ENCODE measurements at places on chromosomes 7 and 10.

DNA sequence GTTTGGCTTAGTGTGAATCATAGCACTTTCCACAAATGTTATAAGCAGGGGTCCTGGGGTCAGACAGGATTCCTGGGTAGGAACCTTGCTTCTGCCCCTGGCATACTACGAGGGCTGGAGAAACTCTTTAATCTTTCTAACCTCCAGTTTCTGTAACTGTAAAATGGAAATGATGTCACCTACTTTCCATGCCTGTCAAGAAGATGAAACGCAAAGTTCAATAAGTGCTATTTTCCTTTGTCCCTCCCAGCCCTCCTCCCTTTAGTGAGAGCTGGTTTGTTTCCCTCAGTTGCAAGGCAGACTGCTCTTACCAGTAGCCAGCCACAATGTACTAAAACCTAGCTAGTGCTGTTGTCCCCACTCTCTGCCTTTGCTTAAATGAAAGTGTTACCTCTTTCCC is 117.1 kb upstream of the HPS1 start:
- DNase-seq, result no peak

DNA sequence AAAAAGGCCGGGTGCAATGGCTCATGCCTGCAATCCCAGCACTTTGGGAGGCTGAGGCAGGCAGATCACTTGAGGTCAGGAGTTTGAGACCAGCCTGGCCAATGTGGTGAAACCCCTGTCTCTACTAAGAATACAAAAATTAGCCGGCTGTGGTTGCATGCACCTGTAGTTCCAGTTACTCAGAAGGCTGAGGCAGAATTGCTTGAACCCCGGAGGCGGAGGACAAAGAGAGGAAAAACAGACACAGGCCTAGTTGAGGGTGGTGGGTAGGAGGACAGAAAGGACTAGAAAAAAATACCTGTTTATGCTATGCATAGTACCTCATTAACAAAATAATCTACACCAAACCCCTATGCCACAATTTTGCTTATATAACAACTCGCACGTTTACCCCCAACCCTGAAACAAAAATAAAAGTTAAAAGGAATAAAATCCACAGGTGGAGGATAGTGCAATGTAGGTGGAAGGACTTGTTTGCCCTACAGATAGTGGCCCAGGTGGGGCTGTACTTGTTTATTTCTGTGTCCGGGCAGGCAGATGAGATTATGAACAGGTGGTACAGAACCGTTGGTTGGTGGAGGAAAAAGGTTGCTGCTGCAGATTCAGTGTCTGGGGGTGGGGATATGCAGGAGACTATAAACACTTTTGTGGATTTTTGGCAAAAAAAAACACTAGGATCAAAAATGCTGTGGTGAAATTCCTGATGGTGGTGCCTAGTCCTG is 5.1 kb downstream of the ZNF680 start:
- DNase-seq, result no peak

DNA sequence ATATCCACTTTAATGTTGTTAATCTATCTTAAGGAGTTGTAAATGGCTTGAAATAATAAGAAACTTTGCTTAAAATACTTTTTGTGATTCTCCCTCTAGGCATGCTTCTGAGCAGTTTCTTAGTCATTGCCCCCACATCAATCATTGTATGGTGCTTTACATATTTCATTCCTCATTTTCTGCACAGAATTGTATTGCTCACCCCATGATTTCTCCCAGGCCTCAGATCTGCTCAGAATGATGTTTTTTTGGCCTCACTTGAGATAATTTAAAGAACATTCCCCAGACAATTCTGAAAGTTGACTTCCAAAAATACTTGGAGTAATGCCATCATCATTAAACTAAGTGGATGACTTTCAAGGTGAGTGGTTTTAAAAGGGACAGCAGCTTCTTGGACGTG is 82.1 kb upstream of the PRPS1L1 start:
- no peak for DNase-seq

- no peak for DNase-seq
Observed at GRCh38 chr10:42963312-42963711, 113.6 kb upstream of the RET start.

- DNase-seq, result no peak
Observed at GRCh38 chr7:69775231-69775771, 177.0 kb downstream of the AUTS2 start.

- DNase-seq, result no peak
Observed at GRCh38 chr10:70982443-70982842, 94.1 kb upstream of the PCBD1 start.

- no peak for DNase-seq
Observed at GRCh38 chr10:6778992-6779701, 199.1 kb upstream of the PRKCQ start.

DNA sequence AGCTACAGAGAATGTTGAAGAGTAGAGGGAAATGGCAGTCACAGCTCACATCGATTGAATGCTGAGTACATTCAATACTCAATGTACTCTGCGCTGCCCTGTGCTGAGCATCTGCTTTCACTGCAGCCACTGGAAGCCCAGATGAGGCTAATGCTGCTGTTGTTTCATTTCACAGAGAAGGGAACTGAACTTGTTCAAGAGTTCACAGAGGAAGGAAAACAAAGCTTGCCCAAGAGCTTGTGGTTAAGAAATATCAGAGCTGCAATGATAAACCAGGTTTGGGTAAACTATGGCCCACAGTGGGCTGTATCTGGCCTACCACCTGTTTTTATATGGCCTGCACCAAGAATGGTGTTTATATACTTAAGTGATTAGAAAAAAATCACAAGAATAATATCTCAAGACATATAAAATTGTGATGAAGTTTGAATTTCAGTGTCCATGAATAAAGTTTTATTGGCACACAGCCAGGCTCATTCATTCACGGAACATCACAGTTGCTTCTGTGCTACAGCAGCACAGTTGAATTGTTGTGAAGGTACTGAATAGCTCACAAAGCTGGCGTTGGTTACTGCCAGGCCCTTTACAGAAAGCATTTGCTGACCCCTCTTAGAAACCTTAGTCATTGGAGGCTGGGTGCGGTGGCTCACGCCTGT is 64.1 kb downstream of the CFAP58 start:
- no peak for DNase-seq

GRCh38 chr7:126079151-126079550 is 1149.5 kb upstream of the POT1 start:
- no peak for DNase-seq

GRCh38 chr10:125162120-125162931 is 2.0 kb upstream of the CTBP2 start:
- no peak for DNase-seq

DNA sequence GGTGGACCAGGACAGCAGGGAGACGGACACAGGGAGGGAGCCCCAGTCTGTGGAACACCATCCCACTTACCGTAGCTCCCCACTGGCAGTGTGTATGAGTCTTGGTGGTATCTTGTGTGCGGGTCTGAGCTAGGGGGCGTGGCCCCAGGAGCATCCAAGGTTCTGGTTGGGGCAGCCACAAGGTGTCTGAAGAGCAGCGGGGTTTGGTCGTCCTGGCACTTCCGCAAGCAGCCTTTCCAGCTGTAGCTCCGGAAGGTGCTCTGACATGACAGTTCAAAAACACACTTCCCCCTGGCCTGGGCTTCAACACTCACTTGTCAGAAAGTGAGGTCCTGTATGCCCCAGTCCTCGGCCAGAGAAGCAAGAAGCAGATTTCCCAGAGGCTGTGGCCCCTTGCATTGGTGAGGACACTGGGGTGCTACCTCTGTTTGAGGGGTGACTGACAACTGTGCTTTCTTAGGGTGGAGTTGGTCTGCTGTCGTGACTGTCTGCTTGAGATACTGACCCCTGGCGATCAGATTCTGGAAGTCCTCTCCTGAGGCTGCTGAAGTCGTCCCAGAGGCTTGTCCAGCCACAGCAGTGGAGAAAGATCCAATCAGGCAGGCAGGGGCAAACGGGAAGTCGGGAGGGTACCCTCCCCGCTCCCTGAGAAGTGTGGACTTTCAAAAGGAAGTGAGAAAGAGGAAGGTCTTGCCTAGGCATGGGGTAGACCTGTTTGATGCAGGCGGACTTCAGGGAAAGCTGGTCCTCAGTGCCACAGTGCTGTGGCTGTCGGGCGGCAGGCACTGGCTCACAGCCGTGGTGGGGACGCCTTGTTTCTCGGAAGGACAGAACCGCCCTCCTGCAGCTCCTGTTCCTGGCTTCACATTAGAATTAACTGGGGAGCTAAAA is 51.4 kb upstream of the PFKFB3 start:
- peak; percentile 75 for DNase-seq

- DNase-seq, result no peak
Observed at GRCh38 chr10:54094321-54094720, 706.7 kb downstream of the PCDH15 start.

GRCh38 chr7:107446531-107446930 is 23.3 kb upstream of the GPR22 start:
- DNase-seq, result no peak

- no peak for DNase-seq
Observed at GRCh38 chr7:108455551-108455997, 662 bp downstream of the NRCAM start.

GRCh38 chr10:31836569-31837406 is 91.8 kb downstream of the ARHGAP12 start:
- DNase-seq, result no peak

- DNase-seq, result no peak
Observed at GRCh38 chr7:16702441-16702840, 51.1 kb upstream of the TSPAN13 start.

GRCh38 chr7:35747611-35748010 is 52.7 kb upstream of the HERPUD2 start:
- DNase-seq, result no peak

DNA sequence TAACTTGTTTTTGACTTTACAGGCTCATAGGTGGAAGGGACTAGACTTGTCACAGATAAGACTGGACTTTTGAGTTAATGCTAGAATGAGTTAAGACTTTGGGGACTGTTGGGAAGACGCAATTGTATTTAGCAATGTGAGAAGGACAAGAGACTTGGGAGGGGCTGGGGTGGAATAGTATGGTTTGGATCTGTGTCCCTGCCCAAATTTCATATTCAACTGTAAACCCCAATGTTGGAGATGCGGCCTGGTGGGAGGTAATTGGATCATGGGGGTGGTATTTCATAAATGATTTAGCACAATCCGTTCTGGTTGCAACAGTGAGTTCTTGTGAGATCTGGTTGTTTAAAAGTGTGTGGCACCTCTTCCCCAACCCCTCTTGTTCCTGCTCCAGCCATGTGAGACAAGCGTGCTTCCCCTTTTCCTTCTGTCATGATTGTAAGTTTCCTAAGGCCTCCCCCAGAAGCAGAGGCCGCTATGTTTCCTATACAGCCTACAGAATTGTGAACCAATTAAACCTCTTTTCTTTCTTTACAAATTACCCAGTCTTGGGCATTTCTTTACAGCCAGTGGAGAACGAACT is 22.6 kb downstream of the RNF216 start:
- DNase-seq, result no peak

DNA sequence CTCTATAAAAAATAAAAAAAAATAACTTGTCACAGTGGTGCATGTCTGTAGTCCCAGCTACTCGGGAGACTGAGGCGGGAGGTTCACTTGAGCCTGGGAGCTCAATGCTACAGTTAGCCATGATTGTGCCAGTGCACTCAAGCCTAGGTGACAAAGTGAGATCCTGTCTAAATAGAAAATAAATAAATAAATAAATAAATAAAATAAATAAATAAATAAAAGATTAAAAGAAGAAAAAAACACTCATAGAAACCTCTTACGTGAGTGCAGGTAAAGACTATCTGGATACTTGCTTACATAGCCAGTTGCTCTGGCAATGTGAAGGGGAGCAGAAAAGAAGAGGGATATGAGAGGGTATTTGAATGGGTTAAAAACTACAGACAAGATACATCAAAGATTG is 242.5 kb upstream of the PCDH15 start:
- no peak for DNase-seq

GRCh38 chr10:98242823-98243222 is 25.2 kb downstream of the LOXL4 start:
- DNase-seq, result peak; percentile 68
